ENCODE measurements at places on chromosomes 3 and 15.

DNA sequence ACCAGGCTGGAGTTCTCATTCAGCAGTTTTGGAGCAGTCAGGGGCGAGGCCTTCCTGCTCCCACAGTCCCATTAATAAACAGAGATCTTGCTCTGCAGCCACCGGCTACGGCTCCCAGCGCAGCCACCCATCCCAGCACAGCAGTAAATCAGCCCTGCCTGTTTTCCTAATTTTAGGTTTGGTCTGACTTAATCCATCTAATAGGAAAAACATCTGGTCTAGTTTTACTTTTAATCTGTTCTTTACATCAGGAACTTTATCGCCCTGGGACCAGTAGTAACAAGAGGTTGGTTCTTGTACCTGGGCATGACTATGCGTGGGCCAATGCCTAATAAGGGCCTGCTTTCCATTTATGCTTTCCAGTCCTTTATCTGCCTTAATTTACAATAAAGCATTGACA lies 264.0 kb upstream of the DPH6 start:
- DNase-seq, result no peak

GRCh38 chr15:74040109-74040850 lies 42.1 kb downstream of the GOLGA6A start:
- DNase-seq, result no peak

GRCh38 chr15:90686435-90687218 lies 30.5 kb upstream of the BLM start:
- no peak for DNase-seq

GRCh38 chr3:46304739-46305138 lies 49.2 kb upstream of the CCR2 start:
- no peak for DNase-seq

GRCh38 chr3:107220538-107220937 lies 156.7 kb upstream of the CCDC54 start:
- DNase-seq, result no peak

- DNase-seq, result no peak
These were observed 945.7 kb upstream of the CFAP20DC start for GRCh38 chr3:59995563-59995962.

GRCh38 chr3:34020170-34020569 lies 221.7 kb downstream of the PDCD6IP start:
- DNase-seq, result no peak

DNA sequence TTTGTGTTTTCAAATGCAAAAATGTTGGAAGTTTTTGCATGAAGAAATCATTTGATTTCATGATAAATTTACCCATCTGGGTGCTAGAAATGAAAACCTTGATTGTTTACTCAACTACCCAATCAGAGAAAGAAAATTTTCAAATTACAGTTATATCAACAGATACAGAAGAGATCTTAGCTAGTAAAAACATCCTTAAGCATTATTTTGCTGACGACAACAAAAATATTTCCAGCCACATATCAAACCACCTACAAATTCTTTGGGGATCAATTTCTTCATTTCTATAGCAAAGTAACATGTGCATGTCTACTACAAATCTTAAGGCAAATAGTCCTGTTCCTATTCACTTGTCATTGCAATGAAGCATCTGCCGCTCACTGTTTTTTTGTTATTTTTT lies 530.3 kb downstream of the ZIC1 start:
- DNase-seq, result no peak

DNA sequence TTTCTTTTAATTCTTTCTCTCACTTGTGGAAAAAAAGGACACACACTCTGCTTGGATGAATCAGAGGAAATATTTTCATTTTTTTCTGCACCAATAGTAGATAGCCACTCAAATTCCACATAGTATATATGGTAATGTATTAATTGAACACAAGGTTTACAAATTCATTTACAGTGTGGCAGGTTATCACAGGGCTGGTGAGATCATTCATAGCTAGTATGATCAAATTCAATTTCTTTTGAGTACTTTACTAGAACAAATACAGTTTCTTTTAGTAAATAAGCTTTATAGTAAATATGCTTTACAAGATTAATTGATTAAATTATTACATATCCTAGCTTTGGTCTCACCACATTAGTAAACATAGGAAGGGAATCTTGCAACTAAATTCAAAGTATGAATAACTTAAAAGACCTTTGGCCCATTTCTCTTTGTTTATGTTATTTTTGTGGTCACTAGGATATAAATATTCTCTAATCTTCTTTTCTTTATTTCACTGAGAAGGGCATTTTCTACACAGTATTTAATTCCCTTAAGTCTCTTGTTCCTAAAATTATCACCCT lies 40.1 kb upstream of the PARP14 start:
- no peak for DNase-seq

DNA sequence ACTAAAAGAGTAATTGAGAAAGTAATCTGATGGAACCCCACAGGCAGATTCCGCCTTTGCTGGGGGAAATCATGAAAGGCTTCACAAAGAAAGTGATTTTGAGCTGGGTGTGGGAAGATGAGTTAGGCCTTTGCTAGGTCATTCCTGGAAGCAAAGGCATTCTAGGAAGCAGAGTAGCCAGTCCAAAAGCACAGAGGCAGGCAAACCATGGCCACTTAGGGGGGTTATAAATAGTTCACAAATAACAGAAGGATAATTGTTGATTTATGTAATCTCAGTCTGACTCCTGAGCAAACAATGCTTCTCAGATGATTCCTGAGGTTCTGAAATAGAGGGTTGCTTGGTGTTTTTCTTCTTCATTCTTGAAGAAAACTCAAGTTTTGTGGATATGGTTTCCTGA lies 576.3 kb downstream of the NTRK3 start:
- DNase-seq, result no peak

- DNase-seq, result no peak
These were observed 75.3 kb downstream of the HMG20A start for GRCh38 chr15:77495838-77496596.

DNA sequence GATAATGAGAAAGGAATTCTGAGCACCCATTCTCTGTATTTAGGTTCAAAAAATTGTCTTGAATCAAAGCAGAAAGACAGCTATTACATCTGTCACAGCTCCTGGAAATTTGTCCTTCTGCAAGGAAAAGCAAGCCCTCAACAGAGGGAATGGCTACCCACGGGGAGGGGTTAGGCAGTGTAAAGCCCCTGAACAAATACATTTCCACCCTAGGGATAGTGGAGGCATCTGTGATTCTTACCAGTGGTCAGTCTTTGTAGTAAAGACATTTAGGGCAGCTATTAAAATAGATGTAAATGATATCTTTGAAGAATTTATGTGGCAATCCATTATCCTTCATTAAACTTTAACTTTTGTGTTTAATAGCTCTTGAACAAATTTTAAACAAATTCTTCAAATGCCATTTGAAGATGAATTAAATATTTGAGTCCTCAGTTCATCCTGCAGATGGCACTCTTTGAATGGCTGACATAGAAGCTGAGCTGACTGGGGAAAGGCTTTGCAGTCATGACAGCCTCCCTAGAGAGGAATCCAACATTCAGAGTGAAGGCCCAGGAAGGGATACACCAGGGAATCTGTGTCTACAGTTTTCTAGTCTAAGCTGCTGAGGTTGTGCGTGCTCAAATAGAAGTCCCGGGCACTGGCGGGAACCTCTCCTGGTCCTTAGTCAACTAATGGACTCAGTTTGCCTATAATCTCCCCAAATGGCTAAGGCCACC lies 359.7 kb upstream of the ROPN1 start:
- peak; percentile 38 for DNase-seq

GRCh38 chr3:187136936-187137335 lies 2.4 kb downstream of the RPL39L start:
- DNase-seq, result no peak

- DNase-seq, result no peak
These were observed 61.4 kb upstream of the CD47 start for GRCh38 chr3:108152274-108152673.

GRCh38 chr3:136740351-136740958 lies 11.7 kb downstream of the STAG1 start:
- no peak for DNase-seq

- no peak for DNase-seq
These were observed 266.6 kb upstream of the ICE2 start for GRCh38 chr15:60745469-60746061.

- DNase-seq, result no peak
These were observed 706 bp downstream of the DVL3 start for GRCh38 chr3:184155644-184156521.

DNA sequence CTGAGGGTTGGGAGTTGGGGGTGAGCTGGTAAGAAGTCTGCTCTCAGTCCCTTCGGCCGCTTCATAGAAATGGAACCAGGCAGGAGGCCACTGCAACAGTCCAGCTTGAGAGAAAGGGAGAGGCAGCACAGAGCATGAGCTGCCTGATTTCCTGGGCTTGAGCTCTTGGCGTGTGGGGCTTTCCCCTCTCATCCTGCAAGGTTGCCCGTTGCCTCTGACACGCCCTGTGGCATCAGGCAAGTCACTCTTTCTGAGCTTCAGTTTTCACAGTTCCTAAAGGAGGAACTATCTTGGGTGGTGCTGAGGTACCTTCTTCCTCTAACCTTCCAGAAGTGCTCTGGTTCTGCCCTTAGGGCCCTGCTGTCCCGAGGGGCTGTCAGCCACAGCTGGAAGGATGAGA lies 4.9 kb downstream of the MESP2 start:
- DNase-seq, result no peak

- DNase-seq, result no peak
These were observed 27.1 kb upstream of the TBL1XR1 start for GRCh38 chr3:177224414-177224813.

DNA sequence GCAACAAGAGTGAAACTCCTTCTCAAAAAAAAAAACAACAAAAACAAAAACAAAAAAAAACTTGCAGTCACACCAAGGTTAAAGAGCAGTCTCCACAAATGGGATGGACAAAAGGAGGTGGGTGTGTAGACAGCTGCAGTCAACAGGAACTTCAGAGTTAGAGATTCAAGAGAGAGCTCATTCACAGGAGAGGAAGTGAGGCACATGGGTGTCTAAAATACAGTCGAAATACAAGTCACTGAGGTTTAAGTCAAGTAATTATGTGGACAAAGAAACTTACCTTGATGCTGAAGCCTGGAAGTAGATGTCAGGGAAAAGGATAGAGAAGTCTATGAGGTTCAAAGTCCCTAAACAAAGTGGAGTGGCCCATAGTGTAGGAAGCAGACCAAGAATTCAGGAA lies 14.8 kb downstream of the MRPS11 start:
- DNase-seq, result no peak

- DNase-seq, result no peak
These were observed 45.7 kb upstream of the MCTP2 start for GRCh38 chr15:94185547-94186236.
